ENCODE measurements at places on chromosomes 13 and 19.

GRCh38 chr13:33728271-33729037 is 89.5 kb upstream of the RFC3 start:
- DNase-seq: no peak

- DNase-seq: no peak
Measured at GRCh38 chr13:51287758-51288157, 51.7 kb upstream of the SERPINE3 start.

DNA sequence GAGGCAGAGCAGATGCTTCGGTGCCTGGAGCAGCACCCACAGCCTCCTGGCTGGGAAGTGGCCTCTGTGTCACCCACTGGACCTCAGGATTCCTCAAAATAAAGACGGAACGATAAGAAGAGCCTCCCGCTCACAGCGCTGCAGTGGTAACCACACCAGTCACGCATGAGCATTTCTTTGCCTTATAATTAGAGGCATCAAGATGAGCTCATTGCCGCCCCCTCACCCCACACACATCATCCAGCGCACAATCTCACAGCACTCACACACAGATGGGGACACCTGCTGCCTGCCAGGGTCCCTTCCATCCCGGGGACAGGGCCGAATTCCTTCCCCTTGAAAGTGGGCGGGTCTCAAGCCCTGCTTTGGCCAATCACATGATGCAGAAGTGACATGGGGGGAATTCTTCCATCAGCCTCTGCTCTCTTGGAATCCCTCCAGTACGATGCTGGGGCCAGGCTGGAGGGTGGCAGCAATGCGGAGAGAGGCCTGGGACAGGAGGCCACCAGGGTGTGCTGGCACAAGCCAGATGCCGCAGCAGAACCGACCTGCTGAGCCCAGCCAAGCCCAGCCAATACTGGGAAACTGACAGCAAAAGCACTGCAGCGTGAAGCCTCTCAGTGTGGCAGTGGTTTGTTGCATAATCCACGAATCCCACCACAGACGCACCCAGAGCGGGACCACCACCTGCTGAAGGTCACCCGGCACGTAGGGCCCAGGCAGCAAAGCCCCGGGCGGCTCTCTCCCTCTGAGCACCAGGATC is 16.0 kb downstream of the PIP5K1C start:
- no peak for DNase-seq

DNA sequence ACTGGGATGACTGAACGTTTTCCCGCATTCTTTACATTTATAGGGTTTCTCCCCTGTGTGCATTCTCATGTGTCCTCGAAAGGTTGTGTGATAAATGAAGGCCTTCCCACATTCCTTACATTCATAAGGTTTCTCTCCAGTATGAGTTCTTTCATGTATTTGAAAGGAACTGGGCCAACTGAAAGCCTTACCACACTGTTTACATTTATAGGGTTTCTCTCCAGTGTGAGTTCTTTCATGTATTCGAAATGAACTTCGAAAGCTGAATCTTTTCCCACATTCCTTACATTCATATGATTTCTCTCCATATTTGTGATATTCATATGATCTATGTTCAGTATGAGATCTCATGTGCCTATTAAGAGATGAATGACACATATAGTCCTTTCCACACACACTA is 19.4 kb downstream of the ZNF709 start:
- no peak for DNase-seq

- no peak for DNase-seq
Measured at GRCh38 chr13:102233566-102234208, 168.2 kb downstream of the FGF14 start.

- DNase-seq: no peak
Measured at GRCh38 chr19:39582442-39582841, 19.9 kb upstream of the LGALS13 start.

GRCh38 chr19:29266603-29267002 is 53.7 kb upstream of the UQCRFS1 start:
- no peak for DNase-seq
